ENCODE measurements at places on chromosomes 7 and 10.

GRCh38 chr10:111126077-111126476 lies 49.2 kb downstream of the ADRA2A start:
- no peak for DNase-seq

- no peak for DNase-seq
Measured at GRCh38 chr10:89114846-89115625, 92.1 kb downstream of the CH25H start.

GRCh38 chr10:125296598-125296997 lies 136.2 kb upstream of the CTBP2 start:
- no peak for DNase-seq

GRCh38 chr7:155482511-155483183 lies 24.7 kb downstream of the EN2 start:
- DNase-seq, result no peak

DNA sequence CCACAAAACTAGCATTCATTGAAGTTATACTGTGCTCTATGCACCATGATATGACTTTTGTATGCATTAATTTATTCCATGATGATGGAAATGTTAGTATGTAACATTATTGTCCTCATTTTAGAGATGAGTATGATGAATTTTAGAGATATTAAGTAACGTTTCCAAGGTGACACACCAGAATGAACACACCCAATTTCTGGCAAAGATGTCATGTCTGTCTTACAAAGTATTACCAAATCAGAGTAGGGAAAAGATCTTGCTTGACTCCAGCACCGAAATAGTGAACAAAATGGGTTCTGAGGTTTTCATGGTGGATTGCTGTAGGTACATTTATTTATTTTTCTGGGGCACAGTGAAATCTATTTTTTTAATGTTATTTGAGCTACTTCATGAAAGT lies 33.8 kb upstream of the COL1A2 start:
- DNase-seq, result no peak

GRCh38 chr7:44046321-44047061 lies 2.0 kb downstream of the DBNL start:
- DNase-seq, result no peak

- no peak for DNase-seq
Measured at GRCh38 chr10:21265622-21266021, 259.9 kb downstream of the SKIDA1 start.

GRCh38 chr10:97916586-97916985 lies 66.9 kb downstream of the GOLGA7B start:
- DNase-seq, result no peak

GRCh38 chr7:116528008-116528789 lies 3.4 kb downstream of the CAV1 start:
- no peak for DNase-seq

GRCh38 chr7:36599645-36600313 lies 124.5 kb downstream of the AOAH start:
- no peak for DNase-seq

DNA sequence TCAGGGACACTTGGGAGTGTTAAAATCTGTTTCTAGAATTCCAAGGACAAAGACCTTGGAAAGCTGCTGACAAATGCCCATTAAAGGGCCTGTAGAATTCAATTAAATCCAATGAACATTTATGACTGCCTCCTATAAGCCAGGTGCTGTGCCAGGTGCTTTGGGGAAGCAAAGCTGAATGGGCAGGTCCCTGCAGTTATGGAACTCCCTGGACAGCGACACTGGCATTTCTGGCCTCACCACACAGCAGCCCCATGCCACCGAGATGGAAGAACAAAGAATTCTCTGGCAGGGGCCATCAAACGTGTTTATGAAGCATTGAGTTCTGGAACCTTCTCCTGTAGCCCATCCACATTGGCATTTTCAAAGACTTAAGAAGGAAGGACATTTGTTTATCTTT lies 45.6 kb upstream of the LOXL4 start:
- DNase-seq, result no peak

DNA sequence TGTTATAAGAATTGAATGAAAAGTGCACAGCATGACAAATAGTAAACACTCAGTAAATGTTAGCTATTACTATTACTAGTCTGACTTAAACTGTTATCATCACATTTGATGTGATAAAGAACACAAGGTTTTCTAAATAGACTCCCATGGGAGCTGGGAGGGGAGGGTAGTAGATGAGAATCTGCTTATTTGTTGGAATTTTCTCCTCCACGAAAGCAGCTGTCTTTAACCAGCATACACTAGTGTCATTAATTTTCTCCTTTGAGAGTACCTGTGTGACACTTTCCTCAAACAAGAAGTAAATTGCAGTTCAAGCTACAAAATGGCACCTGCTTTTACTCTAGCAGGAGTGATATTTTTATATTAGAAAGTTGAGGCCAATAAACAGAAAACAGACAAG lies 200.1 kb downstream of the SKAP2 start:
- DNase-seq, result no peak

DNA sequence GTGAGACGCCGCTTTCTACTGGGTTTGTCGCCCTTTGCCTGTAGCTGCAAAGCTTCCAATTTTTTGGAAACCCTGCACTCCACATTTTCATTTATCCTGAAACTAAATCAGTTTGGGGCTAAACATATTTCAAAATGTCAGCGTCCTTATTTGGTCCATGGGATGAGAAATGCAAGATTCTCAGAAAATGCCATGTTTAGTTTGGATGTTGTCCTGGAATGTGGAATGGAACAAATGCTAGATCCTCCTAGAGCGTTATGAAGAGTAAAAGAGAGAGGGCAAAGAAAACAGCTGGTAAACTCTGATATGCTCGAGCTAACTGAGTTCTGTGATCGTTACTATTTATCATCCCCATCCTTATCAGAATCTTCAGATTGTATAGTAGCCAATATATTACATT lies 236.9 kb downstream of the KLF6 start:
- no peak for DNase-seq

- DNase-seq, result no peak
Measured at GRCh38 chr7:99767662-99768061, 16.3 kb downstream of the CYP3A4 start.

GRCh38 chr7:29444267-29444666 lies 119.4 kb upstream of the PRR15 start:
- no peak for DNase-seq

DNA sequence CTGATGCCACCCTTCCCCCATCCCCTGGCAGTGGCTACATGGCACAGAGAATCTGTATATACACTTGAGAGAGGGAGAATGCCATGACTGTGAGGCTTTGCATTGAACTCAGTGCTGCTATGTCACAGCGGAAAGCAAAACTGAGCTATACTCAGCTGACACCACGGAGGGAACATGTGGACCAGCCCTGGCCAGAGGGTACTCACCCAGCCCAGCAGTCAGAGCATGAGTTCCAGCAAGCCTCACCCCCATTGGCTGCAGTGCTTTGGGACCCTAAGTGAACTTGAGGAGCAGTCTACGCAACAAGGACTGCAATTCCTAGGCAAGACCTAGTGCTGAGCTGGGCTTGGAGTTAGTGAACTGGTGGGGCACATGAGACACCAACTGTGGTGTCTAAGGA lies 10.3 kb upstream of the AOC1 start:
- DNase-seq, result no peak

DNA sequence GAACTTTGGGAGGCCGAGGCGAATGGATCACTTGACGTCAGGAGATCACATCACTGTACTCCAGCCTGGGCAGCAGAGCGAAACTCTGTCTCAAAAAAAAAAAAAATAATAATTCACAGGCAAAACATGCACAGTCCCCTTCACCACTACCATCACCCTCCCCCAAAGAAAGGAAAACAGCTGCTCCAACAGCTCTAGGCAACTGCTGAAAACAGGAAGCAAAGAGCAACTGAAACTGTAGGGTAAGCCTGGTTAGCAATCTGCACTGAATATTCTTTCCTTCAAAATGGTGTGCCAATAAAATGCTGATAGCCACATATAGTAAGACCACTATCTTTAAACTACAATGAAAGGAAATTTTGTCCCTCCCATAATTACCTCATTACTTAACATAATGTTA lies 11.8 kb downstream of the NT5C2 start:
- no peak for DNase-seq

DNA sequence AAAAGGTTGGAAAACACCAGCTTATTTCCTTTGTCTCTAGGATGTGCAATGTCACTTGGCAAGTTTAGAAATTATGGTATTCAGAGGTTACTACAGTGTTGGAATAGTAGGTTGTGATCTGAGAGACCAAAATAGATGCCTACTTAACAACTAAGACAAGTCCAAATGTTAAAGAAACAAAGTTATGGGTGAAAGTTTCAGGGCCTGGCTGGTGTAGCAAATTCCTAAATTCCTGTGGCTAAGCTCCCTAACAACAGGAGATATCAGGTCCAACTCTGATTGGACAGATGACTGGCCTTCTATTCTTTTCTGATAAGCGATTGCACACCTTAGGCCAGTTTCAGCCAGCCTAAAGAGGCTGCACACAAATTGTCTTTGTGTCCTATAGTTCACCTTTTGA lies 873.5 kb downstream of the REEP3 start:
- no peak for DNase-seq

- DNase-seq, result no peak
Measured at GRCh38 chr10:59397961-59398360, 35.6 kb upstream of the FAM13C start.
